Smooth muscle cell of the umbilical artery (primary cell): ENCODE measurements at places on chromosomes 3 and 15. TPM values are rescaled to one million over a fixed set of nuclear protein-coding genes. Genes with fewer than 3 reads are reported as not detected.

GPR171 gene
- total RNA-seq = not detected in 2 replicates

ANKRD63 gene
- not detected in 2 replicates for total RNA-seq

CASR gene
- not detected in 2 replicates for total RNA-seq

BTLA gene
- 0.42 TPM in 1 of 2 replicates, not detected in the other for total RNA-seq
